ENCODE measurements at places on chromosomes 5 and 9. TPM values are rescaled to one million over a fixed set of nuclear protein-coding genes. Genes with fewer than 3 reads are reported as not detected.

ABO gene
- 1.3 TPM for total RNA-seq

SLC6A19 gene
- not detected for total RNA-seq

SPINK7 gene
- 0.89 TPM for total RNA-seq

LCN12 gene
- not detected for total RNA-seq

ASTN2 gene
- total RNA-seq, result 5.8 TPM

MEF2C gene
- total RNA-seq, result 31.4 TPM

NEUROG1 gene
- not detected for total RNA-seq

GMCL2 gene
- not detected for total RNA-seq

WNK2 gene
- 58.4 TPM for total RNA-seq
